ENCODE measurements at places on chromosomes 7 and 10. TPM values are rescaled to one million over a fixed set of nuclear protein-coding genes. Genes with fewer than 3 reads are reported as not detected.

DNA sequence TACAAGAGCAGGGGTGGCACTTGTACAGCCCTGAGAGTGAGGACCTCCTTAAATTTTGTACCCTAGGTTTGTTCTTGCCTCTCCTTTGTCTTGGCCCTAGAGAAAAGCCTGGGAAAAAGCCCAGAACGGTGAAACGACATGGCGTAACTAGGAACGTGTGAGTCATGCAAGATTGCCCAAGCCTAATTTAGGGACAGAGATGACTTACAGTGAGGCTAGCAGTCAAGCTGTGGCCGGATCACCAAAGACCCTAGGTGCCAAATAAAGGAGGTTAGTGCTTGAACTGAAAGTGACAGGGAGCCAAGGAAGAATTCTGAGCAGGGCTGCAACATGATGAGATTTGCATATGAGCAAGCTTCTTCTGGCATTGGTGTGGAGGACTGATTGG is 25.1 kb downstream of the TBXAS1 start:
- DNase-seq, result no peak

GRCh38 chr7:49800031-49800430 is 26.6 kb downstream of the VWC2 start:
- no peak for DNase-seq

DNA sequence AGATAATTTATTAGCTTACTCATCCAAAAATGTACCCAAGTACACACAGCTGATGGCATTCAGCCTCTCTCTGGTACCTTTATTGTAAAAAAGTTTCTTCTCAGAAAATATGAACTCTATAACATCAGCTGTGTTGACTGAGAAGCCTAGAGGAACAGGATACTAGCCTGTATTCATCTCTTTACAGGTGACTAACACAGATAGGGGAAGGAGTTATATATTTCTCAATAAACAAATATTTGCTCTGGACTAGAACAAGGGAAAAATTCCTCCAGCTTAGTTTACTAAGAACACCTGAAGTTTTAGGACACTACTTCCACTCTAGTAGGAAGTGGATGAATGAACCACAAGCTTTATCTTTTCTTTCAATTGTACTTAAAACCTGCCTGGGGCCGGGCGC is 67.8 kb downstream of the ZNF248 start:
- DNase-seq, result peak; percentile 68

DNA sequence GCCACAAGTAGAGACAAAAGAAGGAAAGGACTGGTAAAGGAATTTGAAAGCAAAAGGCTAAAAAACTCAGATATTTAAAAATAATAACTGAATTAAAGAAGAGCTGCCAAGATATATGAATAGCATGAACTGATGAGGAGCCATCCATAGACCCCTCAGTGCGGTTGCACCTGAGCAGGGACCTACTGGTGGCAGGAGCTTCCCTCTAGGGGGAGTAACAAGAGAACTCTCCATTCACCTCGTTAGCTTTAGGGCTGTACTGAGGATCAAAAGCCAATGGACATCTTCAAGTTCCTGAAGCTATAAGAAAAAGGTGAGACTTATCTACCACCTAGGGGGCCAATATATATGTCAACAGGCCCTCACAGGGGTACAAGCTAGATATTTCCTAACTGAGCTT is 27.8 kb upstream of the DOCK1 start:
- no peak for DNase-seq

DNA sequence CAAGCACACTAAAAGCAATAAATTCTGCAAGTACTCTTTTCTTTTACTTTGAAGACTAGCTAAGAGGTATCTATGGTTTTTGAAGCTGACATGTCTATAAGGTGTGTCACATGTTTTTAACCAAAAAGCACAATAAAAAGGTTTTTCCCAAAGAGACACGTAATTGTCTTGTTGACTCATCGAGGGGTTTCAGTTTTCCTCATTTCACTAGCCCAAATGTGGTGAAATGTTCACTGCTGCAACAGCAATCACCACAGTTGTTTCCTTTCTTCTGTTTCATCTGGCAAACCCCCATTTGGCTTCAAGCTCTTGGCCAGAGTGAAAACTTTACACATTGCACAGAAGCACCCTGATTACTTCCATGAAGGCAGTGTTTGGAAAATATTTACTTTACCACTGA is 3.8 kb upstream of the HOXA4 start:
- peak; percentile 40 for DNase-seq

Gene UNCX
- polyA plus RNA-seq, result not detected

Gene LARP4B
- 29.4 TPM for polyA plus RNA-seq

DNA sequence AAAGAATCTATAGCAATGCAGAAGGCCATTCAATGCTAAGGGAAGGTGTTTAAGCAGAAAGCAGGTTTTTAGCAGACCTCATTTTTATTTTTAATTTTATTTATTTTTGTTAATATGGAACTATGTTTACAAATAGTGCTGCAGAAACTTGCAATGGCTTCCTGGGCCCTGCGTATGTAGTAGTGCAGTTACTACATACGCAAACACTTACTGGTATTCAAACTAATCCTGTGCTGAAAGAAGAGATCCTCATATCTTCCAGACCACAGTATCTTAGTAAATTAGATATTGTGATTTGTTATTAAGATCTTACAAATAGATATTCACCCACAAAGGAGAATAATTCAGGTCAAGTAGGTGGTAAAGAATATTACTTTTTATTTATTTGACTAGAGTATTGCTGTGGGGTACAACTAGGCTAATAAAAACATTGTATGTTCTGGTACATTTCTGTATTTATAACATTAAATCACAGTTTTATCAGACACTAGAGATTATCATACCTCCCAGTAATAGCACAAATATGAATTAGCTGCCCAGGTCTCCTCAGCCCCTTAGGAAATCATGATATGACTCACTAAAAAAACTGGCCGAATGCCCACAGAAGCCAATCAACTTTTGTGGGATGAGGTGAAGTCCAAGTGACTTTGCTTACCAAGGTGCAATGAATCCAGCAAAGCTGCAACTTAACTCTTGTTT is 57.6 kb downstream of the RNLS start:
- no peak for DNase-seq

DNA sequence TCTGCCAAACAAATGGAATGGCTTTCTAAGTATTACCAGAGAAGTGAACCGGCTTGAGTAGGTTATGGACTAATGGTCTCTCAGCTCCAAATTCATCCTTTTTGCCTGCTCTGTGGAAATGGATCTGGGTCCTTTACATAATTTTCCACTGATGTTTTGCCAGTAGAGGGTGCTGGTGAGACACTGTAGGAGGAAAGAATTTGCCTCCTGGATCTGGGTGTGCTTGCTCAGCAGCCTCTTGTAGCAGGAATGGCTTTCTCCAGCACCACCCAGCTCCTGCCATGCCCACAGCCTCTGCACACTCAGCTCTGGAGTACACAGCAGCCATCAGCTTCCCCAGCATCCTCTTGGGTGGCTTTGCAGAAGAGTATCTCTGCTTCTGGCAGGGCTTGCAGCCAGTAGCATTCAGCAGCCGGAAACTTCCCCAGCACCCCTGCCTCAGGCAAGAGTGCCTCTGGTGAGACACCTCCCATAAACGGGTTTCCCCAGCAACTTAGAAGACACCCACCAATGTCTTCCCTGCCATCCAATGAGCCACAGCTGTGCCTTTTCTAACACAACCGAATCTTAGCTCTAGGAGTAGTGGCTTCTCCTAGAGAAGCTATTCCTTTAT is 235.0 kb upstream of the PLPP4 start:
- peak; percentile 64 for DNase-seq

Measured in HepG2 (cell line).